ENCODE measurements at places on chromosomes 13 and 19.
A peak's percentile ranks its signal among the peaks of the same experiment; 100 is the strongest.

- DNase-seq = no peak
Measured at GRCh38 chr19:55675661-55676354, 782 bp downstream of the EPN1 start.

- DNase-seq = no peak
Measured at GRCh38 chr19:2550431-2551171, 74.7 kb downstream of the GADD45B start.

- peak; percentile 17 for DNase-seq
Measured at GRCh38 chr13:32165796-32166195, 134.2 kb downstream of the FRY start.

DNA sequence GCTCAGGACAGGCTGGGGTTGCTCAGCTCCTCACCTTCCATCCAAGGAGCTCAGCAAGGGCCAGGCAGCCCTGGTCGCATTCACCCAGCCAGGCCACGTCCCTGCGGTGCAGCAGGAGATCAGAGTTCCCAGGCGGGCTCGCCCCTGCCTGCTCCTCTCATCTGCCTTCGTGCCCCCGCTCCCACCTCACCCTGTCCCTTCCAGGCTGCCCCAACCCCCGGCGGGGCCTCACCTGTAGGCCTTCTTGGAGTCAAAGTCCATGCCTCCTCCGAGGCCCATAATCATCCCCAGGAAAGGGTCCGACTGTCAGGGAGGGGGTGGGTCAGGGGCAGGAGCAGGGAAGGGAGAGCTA lies 1.3 kb upstream of the RINL start:
- no peak for DNase-seq

- no peak for DNase-seq
Measured at GRCh38 chr19:46955813-46956371, 63.7 kb upstream of the NPAS1 start.

DNA sequence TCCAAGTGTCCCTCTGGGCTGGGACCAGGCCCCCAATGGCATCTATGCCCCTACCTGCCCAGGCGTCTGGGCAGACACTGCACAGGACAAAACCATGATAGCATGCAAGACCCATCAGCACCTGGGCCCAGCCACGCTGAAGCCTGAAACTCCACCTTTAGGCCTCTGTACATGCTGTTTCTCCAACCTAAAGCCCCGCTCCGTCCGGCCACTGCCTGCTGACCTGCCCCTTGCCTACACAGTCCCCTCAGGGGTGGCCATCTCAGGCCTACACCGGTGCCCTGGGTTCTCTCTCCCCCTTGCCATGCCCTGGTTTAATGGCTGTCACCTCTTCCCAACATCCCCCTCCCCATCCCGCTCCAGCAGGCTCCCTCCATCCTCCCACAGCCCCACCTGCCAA lies 15.3 kb downstream of the GJA3 start:
- no peak for DNase-seq

DNA sequence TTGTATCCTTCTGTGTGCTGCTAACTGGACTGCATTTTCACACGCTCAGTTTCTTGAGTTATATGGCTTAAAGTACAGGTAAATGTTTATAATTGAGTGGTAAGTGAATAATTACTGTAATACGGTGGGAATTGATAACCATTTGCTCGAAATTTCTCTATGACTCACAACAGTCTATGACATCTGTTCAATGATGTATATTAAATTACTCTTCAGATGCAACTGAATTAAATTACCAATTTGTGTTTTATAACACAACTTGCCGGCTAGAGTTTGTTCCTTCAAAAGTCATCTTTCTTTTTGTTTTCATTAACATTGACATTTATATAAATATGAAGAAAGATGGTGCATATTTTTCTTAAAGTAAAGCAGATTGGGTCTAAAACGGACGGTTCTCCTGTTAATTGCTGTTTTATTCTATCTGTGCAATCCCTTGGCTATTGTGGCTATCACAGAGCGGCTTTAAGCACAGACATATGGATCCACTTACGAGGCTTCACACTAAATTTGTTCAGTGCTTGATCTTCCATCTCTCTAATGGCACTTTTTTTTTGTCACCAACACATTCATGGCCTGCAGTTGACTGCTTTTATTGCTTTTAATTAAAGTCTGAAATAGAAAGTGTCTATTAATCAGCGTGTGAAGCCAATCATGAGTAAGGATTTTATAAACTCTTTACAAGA lies 1291.6 kb upstream of the SLC10A2 start:
- DNase-seq = no peak

DNA sequence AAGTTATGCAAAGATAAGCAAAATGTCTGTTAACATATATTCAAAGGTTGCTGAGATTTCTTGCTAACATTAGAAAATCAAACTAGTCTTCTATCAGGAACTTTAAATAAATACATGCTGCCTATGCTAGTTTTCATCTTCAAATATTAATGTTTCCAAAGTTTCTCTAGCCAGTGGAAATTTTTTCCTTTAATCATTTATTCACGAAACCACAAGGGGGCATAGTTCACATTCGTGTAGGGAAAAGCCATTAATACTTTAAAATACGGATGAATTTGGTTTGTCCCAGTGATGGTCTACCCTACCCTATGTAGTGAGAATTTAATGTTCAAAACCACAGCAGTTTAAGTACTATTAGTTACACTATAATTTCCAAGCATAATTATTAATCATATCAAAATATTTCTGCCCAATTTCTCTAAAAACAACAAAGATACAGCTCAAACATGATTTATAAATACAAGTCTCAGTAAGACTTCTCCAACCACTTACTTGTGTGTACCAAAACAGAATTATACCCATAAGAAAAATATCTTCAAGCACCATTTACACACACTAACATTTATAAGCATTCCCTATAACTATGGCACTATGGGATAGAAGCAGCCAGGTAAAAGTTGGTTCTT lies 16.2 kb downstream of the NUFIP1 start:
- DNase-seq = no peak

- no peak for DNase-seq
Measured at GRCh38 chr13:51502153-51502651, 49.4 kb upstream of the INTS6 start.

Data from occipital lobe (tissue), 3 donors.